ENCODE measurements at places on chromosomes 3 and 15.
A peak's percentile ranks its signal among the peaks of the same experiment; 100 is the strongest.

- no peak for DNase-seq
Observed at GRCh38 chr15:33113666-33114373, 80.7 kb downstream of the FMN1 start.

DNA sequence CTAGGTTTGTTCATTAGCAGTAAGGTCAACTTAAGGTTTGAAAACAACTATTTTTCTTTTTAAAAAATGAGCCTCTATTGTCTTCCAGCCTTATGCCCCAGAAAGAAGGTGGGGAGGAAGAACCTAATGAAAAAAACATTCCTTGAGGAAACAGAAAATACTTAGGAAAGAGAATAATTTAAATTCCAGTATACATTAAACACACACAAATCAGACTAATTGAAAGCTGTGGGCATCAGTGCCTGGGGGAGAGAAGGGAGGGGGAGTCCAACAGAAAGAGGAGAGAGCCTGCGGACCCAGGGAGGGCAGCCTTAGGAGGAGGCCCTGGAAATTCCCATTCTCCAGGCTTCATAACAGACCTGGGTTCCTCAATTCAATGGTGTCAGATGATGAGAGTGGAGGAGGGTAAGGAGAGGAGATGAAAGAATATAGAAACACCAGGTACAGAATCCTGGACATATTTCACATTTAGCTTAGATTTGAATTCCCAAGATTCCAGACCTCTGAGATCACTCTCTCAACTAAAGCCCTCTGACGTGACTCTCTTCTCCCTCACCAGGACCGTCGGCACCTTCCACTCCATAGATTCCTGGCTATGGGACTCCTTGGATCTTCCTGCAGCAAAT lies 320.5 kb upstream of the UMPS start:
- no peak for DNase-seq

GRCh38 chr15:55037071-55037470 lies 159.7 kb downstream of the RSL24D1 start:
- DNase-seq, result no peak

DNA sequence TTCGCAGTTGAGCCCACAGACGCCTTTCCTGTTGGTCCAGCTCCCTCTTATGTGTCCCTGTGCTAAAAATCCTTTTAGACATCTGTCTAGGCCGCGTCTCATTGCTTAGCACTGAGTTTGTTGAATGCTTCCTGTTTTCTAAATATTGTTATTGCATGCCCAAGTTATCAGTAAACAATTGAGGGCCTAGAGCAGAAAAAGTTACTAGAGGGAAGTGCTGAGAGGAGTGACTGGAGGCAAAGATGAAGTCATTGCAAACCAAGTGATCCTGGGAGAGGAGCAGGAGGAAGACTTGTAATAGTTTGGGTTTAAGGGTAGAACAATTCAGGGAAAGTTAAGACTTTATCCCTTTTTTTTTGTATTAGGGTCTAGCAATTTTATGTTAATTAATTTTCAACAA lies 88.1 kb downstream of the DCUN1D1 start:
- DNase-seq, result no peak

DNA sequence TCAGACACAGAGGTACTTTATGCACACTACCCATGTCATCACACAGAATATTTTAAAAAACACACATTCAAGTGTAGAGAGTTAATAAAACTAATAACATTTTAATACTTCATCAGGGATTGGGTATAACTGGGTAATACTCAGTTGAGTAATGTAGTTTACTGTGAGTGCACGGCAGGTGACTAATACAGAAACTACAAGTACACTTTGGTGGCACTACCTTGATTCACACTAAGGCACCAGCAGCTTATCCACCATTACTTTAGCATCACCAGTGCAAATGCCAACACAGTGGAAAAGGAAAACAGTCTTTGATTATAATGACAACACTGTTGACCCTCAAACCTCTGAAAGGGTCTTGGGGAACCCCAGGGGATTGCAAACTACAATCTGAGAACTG lies 33.6 kb downstream of the ZNF280D start:
- DNase-seq, result no peak

DNA sequence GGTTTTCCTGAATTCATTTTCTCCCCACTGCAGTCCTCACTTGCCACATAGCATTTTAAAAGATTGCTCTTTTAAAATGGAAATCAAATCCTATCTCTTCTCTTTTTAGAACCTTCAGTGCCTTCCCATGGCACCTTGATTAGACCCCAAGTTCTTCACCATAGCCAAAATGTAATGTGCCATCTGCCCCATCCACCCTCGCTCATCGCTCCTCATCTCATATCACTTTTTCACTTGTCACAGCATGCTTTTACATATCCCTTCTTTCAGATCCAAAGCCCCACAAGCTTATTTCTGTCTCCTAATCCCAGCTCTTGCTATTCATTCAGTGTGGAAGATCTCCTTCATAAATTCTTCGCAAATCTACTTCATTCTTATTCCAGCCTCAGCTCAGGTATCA lies 161.7 kb downstream of the CD47 start:
- DNase-seq, result no peak

GRCh38 chr3:40021338-40021737 lies 211.9 kb downstream of the MYRIP start:
- no peak for DNase-seq

DNA sequence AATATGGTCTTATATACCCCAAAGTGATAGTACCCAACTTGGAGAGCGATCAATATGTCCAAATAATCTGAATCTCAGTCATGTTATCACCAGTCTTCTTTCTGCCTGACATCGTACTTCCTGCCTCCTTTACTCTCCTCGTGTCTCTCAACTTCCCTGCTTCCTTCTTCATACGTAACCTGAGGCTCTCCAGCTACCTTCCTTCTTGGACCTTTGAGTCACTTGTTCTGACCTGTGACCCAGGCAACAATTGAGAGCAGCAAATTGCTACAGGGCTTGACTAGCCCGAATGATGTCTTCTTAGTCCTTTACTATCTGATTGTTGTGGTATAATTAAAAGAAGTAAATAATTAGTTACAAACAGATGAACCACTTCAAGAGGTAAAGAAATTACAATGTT lies 145.9 kb upstream of the MBNL1 start:
- no peak for DNase-seq

GRCh38 chr3:58043933-58044332 lies 35.7 kb downstream of the FLNB start:
- DNase-seq, result no peak

DNA sequence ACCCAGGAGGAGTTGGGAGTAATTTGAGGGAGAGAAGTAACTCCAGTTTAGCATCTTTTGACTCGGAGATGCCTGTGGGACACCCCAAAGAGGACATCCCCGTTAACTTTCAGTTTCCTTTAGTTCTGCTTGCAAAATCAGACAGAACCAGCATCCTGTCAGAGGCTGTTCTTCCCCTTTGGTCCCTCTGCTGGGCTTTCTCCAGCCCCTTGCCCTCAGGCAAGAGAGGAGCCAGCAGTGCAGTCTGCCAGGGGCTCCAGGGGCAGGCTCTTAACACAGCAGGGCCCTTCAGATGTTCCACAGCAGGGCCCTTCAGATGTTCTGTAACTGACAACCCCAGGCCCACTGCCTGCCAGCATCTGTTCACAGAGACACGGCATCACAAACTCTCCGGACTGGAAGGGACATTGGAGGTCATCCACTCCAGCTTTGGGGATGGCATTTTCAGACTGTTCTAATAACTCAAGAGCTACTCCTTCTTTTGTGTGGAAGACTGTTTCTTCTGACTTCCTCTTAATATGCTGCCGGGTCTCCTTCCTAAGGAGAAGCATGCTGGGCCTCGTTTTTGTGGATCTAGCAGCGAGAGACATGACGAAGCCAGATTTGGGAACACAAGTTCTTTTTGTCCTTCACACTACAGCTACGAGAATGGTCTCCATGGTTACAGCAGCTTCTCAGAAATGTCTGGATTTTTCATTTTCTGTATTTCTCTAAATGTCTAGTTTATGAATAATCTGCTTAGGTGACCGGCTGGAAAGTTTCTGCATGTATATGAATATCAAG lies 51.9 kb downstream of the KY start:
- DNase-seq, result no peak

GRCh38 chr15:38455092-38455491 lies 1.2 kb downstream of the FAM98B start:
- DNase-seq, result no peak

DNA sequence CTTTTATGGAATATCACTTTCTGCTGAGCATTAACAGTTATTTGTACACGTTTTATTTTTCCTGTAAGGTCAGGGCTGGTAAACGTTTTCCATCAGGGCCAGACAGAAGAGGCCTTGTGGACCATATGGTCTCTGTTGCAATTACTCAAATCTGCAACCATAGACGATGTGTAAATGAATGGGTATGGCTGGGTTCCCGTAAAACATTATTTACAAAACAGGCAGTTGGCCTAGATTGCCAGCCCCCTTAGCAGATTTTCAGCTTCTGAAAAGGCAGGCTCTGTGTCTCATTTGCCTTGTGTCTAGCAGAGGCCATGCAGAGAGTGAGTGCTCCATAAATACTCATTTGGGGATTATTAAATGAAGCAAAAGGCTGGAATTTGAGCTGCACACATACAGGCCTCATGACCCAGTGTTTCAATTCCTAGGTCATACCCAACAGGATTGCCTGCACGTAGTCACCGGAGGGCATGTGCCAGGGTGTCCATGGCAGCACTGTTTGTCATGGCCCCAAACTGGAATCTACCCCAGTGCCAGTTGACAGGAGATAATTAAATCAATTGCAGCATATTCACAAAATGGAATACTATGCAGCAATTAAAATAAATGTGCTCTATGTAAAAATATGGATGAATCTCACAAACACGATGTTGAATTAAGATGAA lies 51.3 kb downstream of the GPD1L start:
- no peak for DNase-seq

DNA sequence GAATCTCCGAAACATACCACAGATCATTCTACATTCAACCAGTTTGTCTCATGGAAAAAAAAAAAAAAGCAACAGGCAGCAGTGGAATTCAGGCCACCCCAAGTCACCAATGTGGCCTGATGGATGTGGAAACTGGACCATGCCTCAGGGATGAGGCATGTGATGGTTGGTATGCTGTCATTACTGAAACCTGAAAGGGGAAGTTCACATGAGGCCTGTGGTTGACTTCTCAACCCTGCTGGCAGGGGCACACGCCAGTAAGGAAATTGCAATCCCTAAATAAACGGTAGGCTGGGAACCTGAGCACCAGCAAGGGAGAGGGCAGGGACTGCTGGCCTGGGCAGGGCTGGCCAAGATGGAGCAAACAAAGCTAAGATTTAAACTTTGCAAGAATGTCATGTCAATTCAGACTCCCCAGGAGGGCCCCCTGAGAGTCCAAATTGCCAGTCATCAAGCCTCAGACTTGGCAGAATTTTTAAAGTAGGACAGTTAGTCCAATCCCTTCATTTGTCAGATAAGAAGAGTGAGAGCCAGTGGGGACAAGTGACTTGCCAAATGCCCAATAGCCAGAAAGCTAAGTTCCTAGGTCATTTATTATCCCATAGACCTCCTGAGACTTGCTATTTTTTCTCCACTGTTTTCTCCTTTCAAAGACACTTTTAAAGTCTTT lies 310.4 kb downstream of the ERC2 start:
- no peak for DNase-seq

- no peak for DNase-seq
Observed at GRCh38 chr15:67573194-67573593, 30.7 kb downstream of the MAP2K5 start.

DNA sequence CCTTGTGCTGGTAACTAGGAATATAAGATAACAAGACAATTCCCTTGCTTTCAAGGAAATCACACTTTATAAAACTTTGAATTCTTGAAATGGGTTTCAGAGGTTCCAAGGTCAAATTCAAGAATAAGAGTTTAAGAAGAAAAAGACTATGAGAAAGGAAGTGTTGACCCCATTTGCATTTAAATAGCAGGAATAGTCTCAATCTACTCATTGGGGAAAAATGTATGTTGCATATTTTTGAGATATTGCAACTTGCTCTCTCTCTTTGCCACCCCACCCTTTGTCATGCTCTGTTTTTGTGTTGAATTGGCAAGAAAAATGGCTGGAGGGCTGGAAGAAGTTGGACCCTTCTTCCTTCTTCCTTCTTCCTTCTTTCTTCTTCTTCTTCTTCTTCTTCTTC lies 699.2 kb downstream of the TUSC7 start:
- DNase-seq, result no peak

- DNase-seq, result peak; percentile 57
Observed at GRCh38 chr3:126180477-126181397, at the start of gene ALDH1L1. Gene ALDH1L1, minus strand, starts transcription at chr3:126180586. Its CDS starts 19,607 bp downstream, at chr3:126160979.

DNA sequence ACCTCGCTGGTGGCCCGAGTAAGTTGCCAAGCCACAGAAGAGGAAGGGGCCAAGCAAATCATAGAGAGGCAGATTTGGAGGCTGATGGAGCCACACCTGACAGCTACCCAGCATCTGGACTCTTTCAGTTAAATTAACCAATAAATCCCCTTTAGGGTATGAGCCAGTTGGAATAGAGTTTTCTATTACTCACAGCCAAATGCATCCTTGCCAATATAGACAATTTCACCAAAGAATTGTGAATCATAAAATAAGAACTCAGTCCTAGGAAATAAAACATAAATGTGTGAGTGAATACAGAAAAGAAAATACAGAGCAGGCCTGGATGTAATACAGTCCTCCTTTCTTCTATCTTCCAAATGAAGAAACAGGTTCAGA lies 161.6 kb upstream of the ANKRD28 start:
- DNase-seq, result no peak

DNA sequence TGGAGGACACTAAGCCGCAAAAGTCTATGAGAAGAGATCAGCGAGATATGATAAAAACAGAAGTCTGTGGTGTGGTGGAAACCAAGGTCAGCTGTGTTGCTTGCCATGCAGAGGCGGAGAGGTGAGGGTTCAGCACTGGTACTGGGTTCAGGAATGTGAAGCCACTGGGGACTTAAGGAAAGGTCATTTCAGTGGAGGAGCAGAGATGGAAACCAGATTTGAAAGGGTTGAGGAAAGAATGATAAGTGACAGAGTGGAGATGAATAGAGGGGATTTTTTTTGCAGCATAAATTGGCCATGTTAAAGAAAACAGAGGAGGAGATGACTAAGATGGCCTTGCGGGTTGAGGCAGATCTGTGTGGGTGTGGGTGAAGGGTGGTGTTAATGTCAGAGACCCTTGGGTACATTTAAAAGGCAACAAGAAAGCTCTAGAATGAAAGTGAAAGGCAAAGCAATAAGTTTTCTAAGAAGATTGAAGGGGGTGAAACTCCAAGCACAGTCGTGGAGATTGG lies 265.5 kb downstream of the ADAMTSL3 start:
- DNase-seq, result no peak

GRCh38 chr15:73602992-73603391 lies 30.2 kb downstream of the NPTN start:
- no peak for DNase-seq

DNA sequence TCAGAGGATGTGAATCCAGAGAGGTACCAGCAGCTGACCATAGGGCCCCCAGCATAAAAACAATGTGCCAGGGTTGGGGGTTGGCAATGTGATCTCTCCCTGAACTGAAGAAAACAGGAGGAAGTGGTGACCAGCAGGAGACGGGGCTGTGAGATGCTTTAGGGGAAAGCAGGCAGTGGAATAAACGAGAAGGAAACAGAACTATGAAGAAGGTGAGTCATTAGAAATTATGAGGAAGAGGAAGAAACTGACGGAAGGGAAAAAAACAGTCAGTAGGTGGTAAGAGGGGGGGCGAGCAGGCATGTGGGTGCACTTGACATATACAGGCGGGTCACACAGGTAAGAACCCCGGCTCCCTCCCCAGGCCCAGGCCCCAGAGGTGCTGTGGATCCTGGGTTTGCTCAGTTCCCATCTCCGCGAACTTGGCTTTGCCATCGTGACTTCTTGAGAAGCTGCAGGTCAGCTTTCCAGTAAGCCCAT lies 42.2 kb upstream of the B3GNT5 start:
- no peak for DNase-seq

All from renal pelvis (tissue), 12 donors.